Stimulated activated CD8-positive, alpha-beta memory T cell treated with anti-CD3 and anti-CD28 coated beads, Interleukin-4, amount 100 ng/mL, for 4 hours (primary cell): ENCODE measurements at places on chromosomes 13 and 19.

GRCh38 chr19:5051619-5052018 lies 82.7 kb downstream of the KDM4B start:
- DNase-seq: no peak

DNA sequence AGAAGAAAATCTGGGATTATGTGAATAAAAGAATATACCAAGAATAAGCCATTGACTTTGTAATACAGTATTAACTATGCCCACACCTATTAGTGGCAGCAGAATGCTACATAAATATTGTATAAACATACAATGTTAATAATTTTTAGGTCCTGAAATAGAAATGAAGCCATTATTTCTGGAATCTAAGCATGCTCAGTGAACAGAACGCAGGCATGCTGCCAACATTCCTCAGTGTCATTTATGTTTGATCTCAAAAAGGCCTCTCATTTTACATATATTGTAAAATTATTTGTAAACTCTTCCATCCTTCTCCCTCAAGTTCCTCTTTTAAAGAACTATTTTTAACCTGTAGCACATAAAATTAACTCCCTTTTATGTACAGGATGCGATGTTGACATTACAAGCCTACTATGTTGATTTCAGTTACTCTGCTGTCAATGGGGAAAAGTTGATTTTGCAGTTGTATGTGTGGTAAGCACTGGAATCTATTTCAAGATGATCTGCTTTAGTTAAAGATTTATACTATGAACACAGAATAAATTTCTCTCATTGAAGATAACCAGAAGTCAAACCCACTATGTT lies 118.8 kb downstream of the VWA8 start:
- no peak for DNase-seq

- no peak for DNase-seq
Measured at GRCh38 chr13:43407023-43407581, 379.7 kb downstream of the ENOX1 start.

DNA sequence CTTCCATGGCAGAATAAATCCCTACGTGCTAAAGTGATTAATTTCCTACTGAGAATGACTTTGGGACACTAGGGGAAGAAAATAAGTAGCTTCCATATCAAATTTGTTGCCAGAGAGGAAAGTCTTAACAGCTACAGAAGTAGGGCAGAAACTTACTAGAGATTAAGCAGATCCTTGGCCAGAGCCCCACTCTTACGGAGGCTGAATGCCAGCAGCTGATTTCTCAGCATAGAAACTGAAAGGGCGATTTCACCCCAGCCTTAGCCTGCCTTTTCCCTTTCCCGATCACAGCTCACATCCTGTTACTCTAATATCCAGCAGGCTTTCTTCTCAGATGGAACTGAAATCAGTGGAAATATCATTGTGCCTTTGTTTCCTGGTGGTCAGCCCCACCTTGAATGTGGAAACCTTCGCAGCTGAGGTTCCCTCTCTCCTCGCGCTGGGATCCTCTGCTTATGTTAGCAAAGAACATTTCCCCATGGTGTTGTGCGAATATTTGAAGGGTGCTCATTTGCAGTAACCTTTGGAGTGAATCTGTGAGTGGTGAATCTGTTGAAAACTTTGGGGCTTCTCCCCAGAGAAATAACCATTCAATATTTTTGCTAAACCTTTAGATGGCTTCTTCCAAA lies 8.4 kb downstream of the FAM124A start:
- no peak for DNase-seq

GRCh38 chr13:30120133-30120822 lies 187.1 kb downstream of the KATNAL1 start:
- no peak for DNase-seq

DNA sequence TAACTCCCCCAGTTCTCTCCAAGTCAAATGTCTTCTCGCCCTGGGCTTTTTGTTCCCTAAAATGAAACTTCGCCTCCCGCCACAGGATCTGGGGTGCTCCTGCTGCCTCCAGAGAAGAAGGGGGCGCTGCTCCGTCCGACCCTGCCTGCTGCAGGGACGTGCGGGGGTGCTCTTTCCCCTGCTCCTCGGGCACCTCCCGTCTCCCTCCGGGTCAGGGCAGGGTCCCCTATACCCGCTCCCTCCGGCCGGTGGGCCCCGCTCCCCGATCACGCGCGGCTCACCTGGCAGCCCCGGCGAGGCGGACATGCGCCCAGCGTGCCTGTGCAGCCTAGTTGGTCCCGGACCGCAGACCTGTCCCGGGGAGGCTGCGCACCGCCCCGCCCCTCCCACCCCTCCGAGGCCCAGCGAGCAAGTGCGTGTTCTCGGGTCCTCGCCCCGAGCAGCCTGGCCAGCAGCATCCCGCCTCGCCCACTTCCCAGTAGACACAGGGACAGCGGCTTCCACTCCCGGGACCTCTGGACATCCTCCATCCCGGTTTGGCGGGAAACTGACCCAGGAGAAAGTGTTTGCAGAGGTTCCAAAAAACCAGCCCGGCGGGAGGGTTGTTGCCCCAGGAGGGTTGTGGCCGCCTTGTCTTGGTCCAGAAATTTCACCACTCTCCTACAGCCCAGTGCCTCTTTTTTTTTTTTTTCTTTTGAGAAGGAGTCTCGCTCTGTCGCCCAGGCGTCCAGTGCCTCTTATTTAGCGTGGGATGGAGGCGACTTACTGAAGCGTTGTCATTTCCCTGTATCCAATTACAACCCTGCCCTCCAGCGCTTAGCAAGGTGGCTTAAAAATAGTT lies at the start of gene OXGR1:
OXGR1 (minus strand) TSS at position 460 of the 841 bp plus-strand sequence. CDS start 6,717 bp downstream, outside the sequence.
- no peak for DNase-seq

DNA sequence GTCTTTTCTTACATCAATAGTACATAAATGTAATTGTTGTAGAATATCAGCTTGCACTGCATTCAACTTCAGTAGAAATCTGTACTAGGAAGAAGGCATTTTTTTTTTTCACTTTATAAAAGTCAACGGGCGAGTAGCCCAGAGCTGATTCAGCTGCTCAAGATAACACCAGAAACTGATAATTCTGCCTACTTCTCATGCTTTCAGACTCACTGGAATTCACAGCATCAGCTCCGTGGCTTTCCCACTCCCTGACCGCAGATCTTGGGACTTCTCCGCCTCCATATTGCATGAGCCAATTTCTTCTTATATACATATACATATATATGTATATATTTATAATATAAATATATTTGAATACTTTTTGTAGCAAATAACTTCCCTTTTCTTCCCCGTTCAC lies 263.1 kb upstream of the RXFP2 start:
- DNase-seq: no peak

GRCh38 chr19:19540715-19541515 lies 2.9 kb downstream of the CILP2 start:
- peak; percentile 41 for DNase-seq

DNA sequence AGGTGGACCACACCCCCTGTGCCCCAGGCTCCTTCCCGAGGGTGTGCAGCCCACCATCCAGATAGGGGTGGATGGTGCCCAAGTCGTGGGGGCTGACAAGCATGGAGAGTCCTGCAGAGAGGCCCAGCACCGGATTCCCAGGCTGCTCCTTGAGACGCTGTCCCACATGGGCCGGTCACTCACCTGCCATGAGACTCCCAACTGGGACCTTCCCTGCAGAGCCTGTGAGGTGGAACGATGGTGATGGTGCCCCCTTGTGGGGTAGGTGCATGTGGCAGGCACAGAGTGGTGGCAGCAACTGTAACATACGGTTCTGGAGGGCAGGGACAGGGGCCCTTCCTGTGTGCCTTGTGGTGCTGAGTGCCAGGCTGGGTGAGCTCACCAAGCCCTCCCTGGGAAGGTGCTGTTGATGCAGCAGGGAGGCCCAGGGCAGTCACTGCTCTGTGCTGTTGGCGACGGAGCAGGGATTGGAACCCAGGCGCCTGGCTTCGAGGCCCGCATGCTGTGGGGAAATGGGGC lies 33.1 kb downstream of the PPP1R37 start:
- DNase-seq: peak; percentile 43

DNA sequence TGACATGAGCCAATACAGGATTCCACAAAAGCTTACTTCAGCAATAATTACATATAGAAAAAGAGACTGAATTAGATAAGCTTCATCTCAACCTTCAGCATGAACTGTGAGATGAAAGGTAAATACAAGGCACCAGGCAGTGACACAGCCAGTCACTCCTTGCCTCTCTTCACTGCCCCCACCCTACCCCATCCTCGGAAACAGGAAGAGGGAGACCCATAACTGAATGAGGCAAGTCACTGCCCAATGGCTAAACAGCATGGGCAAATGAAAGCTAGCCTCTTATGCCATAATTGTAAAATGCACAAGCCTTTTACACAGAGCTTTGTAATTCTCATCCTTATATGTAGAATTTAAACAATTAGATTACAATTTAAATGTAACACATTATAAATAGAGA lies 1.7 kb downstream of the ZNF160 start:
- DNase-seq: no peak
